ENCODE measurements at places on chromosomes 7 and 10.

DNA sequence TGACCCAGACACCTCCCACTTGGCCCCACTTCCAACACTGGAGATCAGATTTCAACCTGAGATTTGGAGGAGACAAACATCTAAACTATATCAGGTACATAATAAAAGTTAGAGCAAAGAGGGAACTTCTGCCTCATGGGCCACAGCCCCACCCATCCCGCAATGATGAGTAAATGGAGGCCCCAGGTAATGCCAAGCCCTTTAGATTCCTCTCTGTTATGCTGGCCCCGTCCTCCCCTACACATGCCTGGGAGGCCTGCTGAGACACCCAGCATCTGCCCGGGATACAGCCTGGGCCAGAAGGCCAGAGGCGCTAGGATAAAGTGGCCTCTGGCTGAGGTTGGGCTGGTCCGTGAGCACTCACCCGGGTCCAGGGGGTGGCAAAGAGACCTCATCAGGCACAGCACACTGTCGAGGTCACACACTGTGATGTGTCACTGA is 185.5 kb upstream of the SH2B2 start:
- no peak for DNase-seq

DNA sequence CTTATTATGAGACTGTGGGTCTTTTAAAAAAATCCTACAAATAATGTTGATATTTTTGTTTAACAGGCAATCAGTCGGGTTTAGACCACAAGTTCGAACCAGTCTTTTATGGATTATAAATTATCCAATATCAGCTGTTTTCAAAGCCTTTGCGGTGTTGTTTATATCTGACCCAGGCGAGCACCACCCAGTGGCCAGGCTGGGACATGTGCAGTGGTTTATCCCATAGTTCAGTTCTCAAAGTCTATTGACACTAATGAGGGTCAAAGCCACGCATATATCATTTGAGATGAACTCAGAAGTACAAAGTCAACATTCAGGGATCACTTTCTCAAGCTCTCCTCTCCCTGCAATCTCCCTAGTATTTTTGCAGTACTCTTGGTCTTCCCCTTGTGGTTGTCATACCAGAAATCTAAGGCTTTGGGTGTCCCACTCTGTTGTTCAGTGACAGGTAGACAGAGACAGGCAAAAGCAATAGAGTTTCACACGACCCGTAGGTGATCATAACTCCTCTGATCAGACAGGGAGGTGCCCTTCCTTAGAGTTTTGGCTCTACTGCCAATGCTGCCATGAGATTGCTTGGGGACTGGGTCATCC is 117.4 kb upstream of the POM121L12 start:
- DNase-seq = no peak

DNA sequence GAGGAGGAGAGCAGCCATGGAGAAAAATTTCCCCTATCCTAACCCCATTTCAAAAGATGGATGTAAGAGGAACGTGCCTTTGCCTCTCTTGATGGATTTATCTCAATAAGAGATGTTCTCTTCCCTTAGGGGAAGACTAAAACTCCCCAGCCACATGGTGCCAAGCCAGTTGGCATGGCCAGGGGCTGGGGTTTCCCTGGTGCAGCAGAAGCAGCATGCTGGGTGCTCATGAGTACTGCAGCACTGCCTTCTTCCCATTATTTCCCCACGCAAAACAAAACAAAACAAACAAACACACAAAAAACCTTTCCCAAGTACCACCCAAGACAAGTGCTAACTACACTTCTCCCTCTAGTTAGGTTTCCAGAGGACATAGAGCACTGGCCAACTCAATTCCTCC is 97.2 kb downstream of the DOCK4 start:
- no peak for DNase-seq

GRCh38 chr7:77543910-77544309 is 6.8 kb downstream of the PTPN12 start:
- DNase-seq = no peak

GRCh38 chr7:108340856-108341411 is 115.3 kb downstream of the NRCAM start:
- DNase-seq = no peak

GRCh38 chr10:92740762-92741161 is 51.0 kb downstream of the HHEX start:
- no peak for DNase-seq

GRCh38 chr7:159051916-159052315 is 92.8 kb downstream of the VIPR2 start:
- no peak for DNase-seq
